ENCODE measurements at places on chromosomes 3 and 15.

GRCh38 chr3:119835556-119835955 is 53.7 kb downstream of the NR1I2 start:
- no peak for DNase-seq

- no peak for DNase-seq
Measured at GRCh38 chr3:46830801-46831200, 32.4 kb downstream of the MYL3 start.

DNA sequence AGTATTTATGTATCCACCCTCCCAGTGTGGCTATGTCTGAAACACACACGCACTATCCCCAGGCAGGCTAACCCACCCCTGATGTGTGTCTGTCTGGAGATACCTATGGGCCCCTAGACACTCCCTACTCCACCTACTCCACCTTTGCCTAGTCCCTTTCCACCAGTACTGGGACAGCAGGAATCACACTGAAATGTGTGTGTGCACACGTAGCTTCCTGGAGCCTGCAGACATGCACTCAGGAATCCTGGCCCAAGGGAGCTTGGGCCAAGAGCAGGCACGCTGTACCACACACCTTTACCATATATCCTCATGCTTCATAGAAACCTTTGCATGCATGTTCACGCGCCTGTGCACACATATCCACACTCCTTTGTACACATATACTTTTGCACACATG is 6.9 kb upstream of the PTH1R start:
- no peak for DNase-seq

GRCh38 chr3:187000711-187001151 is 70.4 kb downstream of the ST6GAL1 start:
- no peak for DNase-seq

- no peak for DNase-seq
Measured at GRCh38 chr15:28128031-28128430, 28.9 kb upstream of the OCA2 start.

GRCh38 chr3:176479248-176479647 is 718.0 kb downstream of the TBL1XR1 start:
- peak; percentile 6 for DNase-seq

GRCh38 chr3:127688416-127689265 is 15.9 kb downstream of the ABTB1 start:
- peak; percentile 64 for DNase-seq

DNA sequence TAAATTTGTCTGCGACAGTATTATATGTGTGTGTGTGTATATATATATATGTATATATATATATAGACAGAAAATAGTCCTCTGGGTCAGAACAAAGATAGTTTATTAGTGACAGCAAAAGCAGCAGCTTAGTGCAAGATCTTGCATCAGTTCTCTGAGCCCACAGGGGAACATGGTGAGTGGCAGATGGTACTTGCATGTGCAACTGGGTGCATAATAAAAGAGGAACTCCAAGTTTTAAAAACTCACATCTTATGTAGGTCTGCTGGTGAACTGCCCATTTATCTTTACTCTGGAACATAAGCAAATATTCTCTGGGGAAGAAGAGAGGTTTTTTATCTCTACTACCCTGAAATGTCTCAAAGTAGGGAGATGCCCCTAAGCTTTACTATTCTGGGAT is 276.4 kb downstream of the POLQ start:
- DNase-seq, result no peak

DNA sequence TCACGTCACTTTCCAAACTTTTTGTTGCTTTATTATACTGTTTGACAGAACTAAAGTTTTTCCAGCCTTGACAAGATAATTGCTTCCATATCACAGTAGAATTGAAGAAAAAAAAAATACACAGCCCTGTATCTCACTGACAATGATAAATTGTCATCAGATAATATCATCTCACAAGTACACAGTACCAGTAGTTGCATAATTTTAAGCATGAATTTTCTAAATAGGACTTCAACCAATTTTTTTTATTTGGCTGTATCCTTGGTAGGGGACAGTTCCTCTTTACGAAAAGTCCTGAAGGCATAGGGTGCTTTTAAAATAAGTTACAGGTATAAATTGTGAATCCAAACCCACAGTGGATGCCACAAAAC is 230.7 kb downstream of the ATP8B4 start:
- DNase-seq, result no peak

- no peak for DNase-seq
Measured at GRCh38 chr3:159837725-159838124, 150.9 kb upstream of the IL12A start.

- no peak for DNase-seq
Measured at GRCh38 chr3:59268170-59268569, 218.3 kb upstream of the CFAP20DC start.

GRCh38 chr3:11703146-11703545 is 59.4 kb upstream of the VGLL4 start:
- no peak for DNase-seq

DNA sequence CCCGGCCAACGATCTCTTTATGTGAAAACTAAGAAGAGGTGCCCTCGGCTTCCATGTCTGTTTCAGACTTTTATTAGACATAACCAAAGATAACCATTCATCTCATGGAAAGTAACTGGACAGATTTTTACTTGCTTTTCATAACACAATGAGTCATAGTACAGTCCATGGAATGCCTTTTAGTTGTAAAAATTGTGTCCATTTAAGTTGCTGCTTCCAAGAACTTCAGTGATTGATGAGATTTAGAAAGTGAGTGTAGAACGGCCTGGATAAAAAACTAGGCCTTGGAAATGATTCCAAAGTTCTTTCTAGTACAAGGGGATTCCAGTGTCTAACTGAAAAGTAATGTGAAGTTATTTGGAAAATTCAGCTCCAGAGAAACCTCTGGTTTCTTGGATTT is 10.8 kb downstream of the EIF2AK4 start:
- DNase-seq, result peak; percentile 87

DNA sequence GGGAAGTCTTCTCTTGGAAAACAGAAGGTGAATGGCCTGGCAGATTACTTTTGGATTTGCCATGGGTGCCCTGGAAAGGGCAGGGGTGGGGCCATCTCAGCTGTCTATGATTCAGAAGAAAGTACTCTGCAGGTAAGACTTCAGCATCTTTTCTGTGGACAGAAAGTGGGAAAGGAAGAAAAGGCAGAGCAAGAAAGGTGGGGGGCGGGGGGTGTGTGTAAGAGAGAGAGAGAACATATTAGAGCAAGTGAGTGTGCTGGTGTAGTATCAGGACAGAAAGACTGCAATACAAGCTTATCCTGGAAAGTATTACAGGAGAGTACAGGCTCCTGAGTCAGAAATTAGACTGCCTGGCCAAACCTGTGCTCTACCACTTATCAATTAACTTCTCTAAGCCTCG is 5.5 kb downstream of the TAGLN3 start:
- no peak for DNase-seq

DNA sequence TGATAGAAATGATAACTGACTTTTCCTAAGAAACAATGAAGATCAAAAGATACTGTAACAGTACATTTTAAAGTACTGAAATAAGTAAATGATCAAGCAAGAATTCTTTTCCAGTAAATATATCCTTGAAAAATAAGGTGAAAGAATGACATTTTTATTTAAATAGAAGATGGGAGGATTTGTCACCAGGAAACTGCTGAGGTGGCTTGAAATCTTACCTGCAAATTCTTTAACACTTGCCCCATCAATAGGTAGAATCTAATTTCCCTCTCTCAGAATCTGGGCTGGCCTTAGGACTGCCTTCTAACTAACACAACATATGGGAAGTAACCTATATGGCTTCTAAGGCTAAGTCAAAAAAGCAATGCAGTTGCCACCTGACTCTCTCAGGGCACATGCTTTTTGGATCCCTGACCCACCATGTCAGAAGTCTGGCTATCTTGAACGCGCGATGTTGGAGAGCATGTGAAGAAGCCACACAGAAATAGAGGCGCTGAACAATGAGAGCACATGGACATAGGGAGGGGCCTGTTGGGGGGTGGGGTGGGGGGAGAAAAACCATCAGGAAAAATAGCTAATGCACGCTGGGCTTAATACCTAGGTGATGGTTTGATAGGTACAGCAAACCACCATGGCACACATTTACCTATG is 11.5 kb downstream of the ACSBG1 start:
- DNase-seq, result no peak

DNA sequence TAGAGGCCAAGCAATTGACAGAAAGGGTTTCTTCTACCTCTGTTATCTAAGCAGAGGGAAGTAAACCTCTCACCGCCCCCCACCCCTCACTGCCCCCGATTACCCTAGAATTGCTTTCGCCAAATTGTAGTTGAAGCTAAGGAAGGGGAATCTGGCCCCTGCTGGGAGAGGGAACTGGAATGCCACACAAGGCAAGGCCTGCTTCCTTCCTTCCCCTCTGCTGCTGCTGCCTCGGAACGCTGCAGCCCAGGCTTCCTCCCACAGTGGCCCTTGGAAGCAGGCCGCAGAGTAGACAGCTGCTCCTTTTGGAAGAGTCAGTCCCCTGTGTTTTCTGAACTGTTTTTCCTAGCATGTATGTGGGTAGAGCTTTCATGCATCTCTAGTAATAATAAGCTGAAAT is 21.6 kb downstream of the RLBP1 start:
- DNase-seq, result no peak
